Endothelial cell of umbilical vein (primary cell): ENCODE measurements at places on chromosomes 12 and 14. TPM values are rescaled to one million over a fixed set of nuclear protein-coding genes. Genes with fewer than 3 reads are reported as not detected.

DNA sequence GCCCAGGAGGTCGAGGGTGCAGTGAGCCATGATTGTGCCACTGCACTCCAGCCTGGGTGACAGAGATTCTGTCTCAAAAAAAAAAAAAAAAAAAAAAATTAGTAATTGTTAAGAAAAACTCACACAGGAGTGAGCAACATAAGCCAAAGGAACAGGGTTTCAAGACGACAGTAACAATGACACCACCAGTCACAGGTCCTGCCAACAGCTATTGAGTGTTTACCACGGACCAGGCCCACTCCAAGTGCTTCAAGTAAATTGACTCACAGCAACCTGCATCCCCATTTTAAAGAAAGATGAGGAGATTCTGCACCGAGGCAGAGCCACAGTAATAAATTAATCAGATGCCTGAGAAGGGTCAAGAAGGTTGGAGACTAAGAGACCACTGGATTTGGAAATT, 194.5 kb downstream of the DPF3 start:
- no peak overlapping the region for H3K27ac ChIP-seq
- H3K36me3 ChIP-seq = no peaks in the 10 kb centered on the region
- H3K27me3 ChIP-seq = no peaks in the 10 kb centered on the region
- DNase-seq = no peak
- H3K4me3 ChIP-seq = no peak overlapping the region

DNA sequence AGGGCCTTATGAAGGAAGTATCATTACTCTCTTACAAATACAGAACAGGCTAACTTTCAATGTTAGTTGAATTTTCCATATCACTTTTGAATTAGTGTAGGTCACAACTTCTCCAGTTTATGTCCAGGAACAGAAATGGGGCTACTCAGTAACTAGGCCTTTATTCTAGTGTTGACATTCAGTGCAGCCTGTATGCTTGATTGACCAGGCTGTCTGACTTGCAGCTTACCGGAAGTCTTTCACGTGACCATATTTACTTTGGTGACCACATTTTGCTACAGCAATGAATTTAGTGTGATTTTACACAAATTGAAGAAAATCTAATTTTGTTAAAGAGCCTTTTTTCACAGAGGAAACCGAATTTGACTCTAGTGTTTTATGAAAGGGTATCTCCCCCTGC, 12.4 kb downstream of the MTERF2 start:
- H3K4me1 ChIP-seq = peaks cover 24% of the 10 kb centered on the region
- H3K4me3 ChIP-seq = no peak overlapping the region
- H3K36me3 ChIP-seq = peaks cover 6% of the 10 kb centered on the region
- H3K27me3 ChIP-seq = no peaks in the 10 kb centered on the region

DNA sequence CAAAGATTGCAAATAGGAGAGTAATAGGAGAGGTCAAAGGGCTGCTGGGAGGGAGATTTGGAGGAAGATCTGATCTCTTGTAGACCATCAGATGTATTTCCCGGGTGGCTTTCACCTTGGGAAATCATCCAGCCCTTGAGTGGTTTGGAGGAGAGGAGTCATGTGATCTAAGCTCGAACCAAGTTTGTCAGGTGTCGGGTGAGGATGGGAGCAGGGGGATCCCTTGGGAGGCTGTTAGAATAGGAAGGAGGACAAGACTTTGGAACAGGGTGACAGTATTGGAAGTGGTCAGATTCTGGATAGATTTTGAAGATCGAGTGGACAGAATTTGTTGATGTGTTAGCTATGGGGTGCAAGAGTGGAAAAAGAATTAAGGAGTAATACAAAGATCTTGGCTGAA, 46.6 kb downstream of the C12orf75 start:
- no peaks in the 10 kb centered on the region for H3K27me3 ChIP-seq
- no peak overlapping the region for H3K27ac ChIP-seq
- no peaks in the 10 kb centered on the region for H3K4me1 ChIP-seq
- no peak for DNase-seq
- peaks cover 1% of the 10 kb centered on the region for H3K36me3 ChIP-seq

DNA sequence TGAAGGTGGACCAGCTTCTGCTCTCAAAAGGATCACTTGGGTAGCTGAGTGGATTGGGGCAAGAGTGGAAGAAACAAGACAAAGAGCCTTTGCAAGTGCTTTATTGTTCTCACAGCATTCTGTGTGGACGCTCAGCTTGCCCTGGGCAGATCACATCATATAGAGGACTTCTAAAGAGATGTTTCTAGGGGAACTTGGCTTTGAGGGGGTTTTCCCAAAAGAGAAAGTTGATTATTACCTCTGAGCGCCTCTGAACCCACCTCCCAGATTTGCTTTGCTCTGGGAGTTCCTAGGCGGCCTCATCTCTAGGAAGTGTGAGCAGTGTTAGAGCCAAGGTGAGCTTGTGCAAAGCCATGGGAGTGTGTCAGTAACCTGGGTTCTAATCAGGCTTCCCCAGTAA, 81.7 kb downstream of the RIN3 start:
- H3K4me3 ChIP-seq = no peak overlapping the region
- DNase-seq = no peak
- H3K27me3 ChIP-seq = no peaks in the 10 kb centered on the region
- H3K4me1 ChIP-seq = no peaks in the 10 kb centered on the region

- DNase-seq = peak; percentile 71
- H3K36me3 ChIP-seq = no peaks in the 10 kb centered on the region
- H3K27me3 ChIP-seq = no peaks in the 10 kb centered on the region
Observed at GRCh38 chr12:12327802-12328201, 22.2 kb downstream of the MANSC1 start.

DNA sequence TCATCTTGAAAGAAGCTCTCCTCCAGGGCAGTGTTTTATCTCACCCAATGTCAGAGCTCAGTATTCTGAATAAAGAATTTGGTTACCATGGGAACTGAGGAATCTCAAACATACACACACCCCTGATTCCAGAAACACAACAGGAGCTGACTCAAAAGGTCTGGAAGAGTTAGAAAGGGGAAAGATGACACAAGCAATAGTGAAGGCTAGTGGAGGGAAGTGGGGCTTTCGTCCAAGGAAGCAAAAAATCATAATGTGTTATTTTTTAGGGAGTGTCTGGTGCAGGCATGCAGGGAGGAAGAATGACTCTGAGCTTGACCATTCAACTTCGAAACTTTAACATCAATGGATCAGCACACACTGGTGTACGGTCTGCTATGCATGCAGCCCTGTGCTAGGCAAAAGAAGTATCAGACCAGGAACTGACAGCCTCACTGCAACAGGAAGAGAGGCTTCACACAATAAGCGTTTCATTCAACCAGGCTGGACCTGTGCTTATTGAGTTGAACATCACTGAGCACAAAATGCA, 20.3 kb downstream of the HEBP1 start:
- no peaks in the 10 kb centered on the region for H3K27me3 ChIP-seq
- H3K27ac ChIP-seq = peak overlapping the region; percentile 76
- peak; percentile 90 for DNase-seq
- no peaks in the 10 kb centered on the region for H3K36me3 ChIP-seq

DNA sequence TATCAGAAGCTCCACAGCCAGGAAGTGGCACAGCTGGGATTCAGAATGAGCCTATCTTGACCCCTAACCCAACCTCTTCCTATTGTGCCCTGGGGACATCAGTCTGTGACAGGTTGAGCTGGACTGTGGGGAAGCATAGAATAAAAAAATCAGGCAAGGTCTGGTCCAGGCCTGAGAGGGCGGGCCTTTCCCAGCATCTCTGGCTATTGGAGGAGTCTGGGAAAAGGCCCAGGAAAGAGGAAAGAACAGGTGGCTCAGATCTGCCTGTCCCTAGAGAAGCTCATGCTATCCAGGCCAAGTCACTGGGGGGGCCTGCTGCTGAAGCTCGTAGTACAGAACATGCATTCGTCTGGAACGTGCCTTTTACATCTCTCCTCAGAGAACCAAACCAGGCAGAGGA, 100.5 kb downstream of the PPM1H start:
- H3K27ac ChIP-seq = no peak overlapping the region
- no peaks in the 10 kb centered on the region for H3K27me3 ChIP-seq
- no peaks in the 10 kb centered on the region for H3K4me1 ChIP-seq
- no peaks in the 10 kb centered on the region for H3K36me3 ChIP-seq
- DNase-seq = no peak

GRCh38 chr12:121608301-121608700, 18.0 kb upstream of the ORAI1 start:
- no peaks in the 10 kb centered on the region for H3K36me3 ChIP-seq
- H3K27me3 ChIP-seq = no peaks in the 10 kb centered on the region

DNA sequence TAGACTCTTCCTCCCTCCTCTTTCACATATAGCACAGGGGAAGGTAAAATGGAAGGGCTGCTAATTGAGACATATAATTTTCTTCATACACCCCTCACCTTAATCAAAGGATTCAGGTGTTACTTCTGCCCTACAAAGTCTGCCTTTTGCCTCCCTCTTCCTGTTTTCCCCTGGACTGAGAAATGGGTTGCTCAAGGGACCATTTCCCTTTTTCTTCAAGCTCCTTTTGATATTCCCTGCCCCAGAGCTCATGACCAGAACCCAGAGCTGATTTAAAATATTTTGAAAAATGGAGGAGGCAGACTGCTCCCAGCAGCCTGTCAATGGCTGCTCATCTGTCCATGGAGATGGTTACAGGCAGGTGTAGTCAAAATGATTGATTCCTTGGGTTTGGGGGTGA, 6.3 kb upstream of the PIP4K2C start:
- H3K27ac ChIP-seq = no peak overlapping the region
- H3K36me3 ChIP-seq = no peaks in the 10 kb centered on the region
- H3K4me3 ChIP-seq = no peak overlapping the region
- DNase-seq = no peak
- H3K27me3 ChIP-seq = peaks cover 18% of the 10 kb centered on the region

- no peak overlapping the region for H3K27ac ChIP-seq
- H3K36me3 ChIP-seq = no peaks in the 10 kb centered on the region
- no peaks in the 10 kb centered on the region for H3K4me1 ChIP-seq
- DNase-seq = no peak
Observed at GRCh38 chr14:45044638-45045037, 39.3 kb upstream of the PRPF39 start.

DNA sequence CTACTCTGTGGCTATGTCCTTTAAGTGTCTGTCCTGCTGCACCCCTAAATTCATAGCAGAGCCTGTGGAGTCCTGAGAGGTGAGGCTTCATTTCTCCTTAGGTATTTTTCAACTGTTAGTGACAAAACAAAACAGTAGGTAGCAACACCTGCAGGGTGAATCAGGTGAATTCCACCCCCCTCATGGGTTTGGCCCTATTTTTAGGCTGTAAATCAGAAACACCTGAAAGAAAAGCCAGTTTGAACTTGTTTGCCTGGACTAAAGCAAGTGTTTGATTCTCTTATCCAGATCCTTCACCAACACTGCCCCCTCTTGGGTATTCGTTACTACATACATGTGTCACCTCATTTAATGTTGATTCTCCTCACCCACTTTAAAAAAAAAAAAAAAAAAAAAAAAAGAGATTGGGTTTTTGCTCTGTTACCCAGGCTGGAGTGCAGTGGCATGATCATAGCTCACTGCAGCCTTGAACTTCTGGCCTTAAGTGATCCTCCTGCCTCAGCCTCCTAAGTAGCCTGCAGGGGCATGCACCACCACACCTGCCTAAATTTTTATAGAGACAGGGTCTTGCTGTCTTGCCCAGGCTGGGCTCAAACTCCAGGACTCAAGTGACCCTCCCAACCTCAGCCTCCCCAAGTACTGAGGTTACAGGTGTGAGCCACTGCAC, 10.3 kb downstream of the TBPL2 start:
- peaks cover under 1% of the 10 kb centered on the region for H3K27me3 ChIP-seq
- H3K27ac ChIP-seq = no peak overlapping the region
- H3K4me3 ChIP-seq = no peak overlapping the region
- no peaks in the 10 kb centered on the region for H3K4me1 ChIP-seq
- peak; percentile 76 for DNase-seq
- no peaks in the 10 kb centered on the region for H3K36me3 ChIP-seq

GRCh38 chr12:105705765-105706164, 375.3 kb downstream of the C12orf75 start:
- peaks cover 7% of the 10 kb centered on the region for H3K27me3 ChIP-seq
- H3K27ac ChIP-seq = no peak overlapping the region
- DNase-seq = peak; percentile 77
- H3K4me1 ChIP-seq = peaks cover 9% of the 10 kb centered on the region

DNA sequence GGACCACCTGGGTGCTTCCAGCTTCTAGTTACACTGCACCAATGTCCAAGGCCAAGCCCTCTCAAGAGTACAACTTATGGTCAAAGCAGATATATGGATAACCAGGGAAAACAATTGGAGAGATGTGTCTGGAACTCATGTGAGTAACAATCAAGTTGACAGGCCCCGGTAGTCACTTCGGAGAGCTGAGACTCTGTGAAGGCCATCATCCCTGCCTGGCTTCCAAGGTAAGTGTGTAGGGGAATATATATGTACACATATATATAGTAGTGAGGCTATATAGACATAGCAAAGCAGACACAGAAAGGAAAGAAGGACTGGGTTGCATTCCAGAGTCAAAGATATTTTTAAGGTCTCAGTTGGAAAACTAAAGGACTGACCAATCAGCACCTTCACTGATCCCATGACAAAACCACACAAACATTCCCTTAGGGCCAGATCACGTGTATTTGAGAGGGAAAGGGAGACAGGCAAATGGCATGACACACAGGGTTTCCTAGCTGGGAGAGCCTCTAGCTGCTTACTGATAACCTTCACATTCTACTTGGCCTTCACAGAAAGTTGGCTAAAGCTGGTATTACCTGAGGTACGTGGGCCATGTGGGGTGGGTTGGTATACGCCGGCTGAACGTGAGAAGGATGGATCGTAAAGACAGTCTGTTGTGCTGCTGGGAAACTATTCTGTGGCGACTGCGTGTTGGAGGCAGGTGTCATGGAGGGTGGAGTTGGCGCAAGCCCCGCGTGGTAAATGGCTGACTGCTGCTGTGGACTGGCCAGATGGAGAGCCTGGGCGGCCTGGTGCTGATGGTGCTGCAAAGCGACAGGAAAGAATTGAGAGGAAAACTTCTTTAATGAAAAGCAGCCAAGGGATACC, 50.0 kb downstream of the SH2B3 start:
- H3K27me3 ChIP-seq = no peaks in the 10 kb centered on the region
- H3K27ac ChIP-seq = no peak overlapping the region
- no peak overlapping the region for H3K4me3 ChIP-seq
- peaks cover 5% of the 10 kb centered on the region for H3K4me1 ChIP-seq
- DNase-seq = no peak

DNA sequence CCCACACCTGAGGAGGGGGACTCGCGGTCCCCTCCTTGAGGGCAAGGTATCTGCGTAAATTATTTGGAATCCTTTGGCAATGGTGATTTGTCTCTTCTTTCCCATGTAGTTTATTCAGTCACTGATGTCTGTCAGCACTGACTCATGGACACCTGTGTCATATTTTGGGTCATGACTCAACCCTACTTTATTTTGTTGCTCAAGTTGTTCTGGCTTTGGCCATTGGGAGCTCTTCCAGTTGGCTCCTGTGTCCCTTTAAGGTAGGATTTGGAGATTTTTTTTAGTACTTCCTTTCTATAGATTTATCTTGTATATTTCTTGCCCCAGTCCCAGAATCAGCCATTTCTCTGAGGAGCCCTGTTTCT, 47.4 kb upstream of the C14orf180 start:
- DNase-seq = no peak
- no peak overlapping the region for H3K27ac ChIP-seq
- no peaks in the 10 kb centered on the region for H3K36me3 ChIP-seq

- DNase-seq = no peak
- H3K27me3 ChIP-seq = no peaks in the 10 kb centered on the region
- H3K4me1 ChIP-seq = no peaks in the 10 kb centered on the region
- no peaks in the 10 kb centered on the region for H3K36me3 ChIP-seq
Observed at GRCh38 chr12:70309348-70309747, 56.7 kb upstream of the KCNMB4 start.

GRCh38 chr14:69055125-69055524, 76.0 kb upstream of the ACTN1 start:
- H3K4me1 ChIP-seq = peaks cover 66% of the 10 kb centered on the region
- peaks cover 15% of the 10 kb centered on the region for H3K36me3 ChIP-seq
- no peaks in the 10 kb centered on the region for H3K27me3 ChIP-seq
- peak overlapping the region; percentile 83 for H3K27ac ChIP-seq

Gene CEP170B
- 35.0 and 38.6 TPM in 2 replicates for total RNA-seq

Gene DGKA
- 49.8 and 64.3 TPM in 2 replicates for total RNA-seq

Gene GPR84
- not detected in 2 replicates for total RNA-seq

Gene NFE2
- not detected in 2 replicates for total RNA-seq
